ENCODE measurements at places on chromosomes 2 and 18.

- no peak for DNase-seq
Observed at GRCh38 chr2:14603676-14604075, 28.8 kb upstream of the LRATD1 start.

DNA sequence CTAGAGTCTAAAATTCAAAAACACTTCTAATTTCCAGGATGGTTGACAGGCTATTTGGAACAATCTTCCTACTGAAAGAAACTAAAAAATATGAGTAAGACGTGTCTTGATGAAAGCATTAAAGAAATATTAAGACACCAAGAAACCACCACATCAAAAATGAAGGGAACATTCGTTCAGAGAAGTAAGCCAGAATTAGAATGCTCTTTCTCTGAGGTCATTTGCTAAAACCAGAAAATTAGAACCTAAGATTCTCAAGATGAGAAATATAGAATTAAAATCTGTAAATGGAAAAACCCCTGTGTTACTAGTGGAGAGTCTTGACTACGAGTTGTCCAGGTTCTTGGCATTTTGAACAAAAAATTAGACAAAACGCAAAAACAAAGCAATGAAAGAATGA, 54.8 kb upstream of the YWHAQ start:
- DNase-seq: no peak

DNA sequence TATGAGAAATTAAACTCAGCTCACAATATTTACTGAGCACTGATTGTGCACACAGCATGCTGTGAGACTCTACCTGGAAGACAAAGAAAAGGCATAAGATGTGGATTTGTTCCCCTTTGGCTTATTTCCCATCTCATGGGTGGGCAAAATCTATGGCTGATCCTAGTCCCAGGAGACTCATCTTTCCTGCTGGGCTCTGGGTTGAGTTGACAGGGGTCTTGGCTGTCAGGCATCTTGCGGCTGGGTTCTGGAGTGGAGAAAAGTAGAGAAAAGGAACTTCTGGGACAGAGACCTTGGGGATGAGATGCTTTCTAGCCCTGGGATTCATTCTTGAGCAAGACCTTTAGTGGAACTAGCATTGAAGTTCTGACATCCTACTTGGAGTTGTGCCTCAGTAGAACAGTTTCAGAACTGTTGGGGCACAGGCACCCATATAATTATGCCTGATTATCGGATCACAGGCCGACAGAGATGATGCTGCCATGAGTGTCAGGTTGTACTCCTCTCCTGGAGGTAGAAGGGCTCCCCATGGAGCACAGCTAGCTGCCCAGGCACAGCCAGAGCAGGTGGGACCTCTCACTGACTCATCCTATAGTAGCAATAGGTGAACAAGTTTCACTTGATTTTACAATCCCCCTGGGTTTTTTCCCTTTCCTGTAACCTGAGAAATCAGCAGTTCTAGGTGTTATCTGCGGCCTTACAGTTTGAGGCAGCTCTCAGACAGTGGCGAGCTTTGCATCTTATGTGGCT, 260.9 kb downstream of the CYRIA start:
- DNase-seq: no peak

DNA sequence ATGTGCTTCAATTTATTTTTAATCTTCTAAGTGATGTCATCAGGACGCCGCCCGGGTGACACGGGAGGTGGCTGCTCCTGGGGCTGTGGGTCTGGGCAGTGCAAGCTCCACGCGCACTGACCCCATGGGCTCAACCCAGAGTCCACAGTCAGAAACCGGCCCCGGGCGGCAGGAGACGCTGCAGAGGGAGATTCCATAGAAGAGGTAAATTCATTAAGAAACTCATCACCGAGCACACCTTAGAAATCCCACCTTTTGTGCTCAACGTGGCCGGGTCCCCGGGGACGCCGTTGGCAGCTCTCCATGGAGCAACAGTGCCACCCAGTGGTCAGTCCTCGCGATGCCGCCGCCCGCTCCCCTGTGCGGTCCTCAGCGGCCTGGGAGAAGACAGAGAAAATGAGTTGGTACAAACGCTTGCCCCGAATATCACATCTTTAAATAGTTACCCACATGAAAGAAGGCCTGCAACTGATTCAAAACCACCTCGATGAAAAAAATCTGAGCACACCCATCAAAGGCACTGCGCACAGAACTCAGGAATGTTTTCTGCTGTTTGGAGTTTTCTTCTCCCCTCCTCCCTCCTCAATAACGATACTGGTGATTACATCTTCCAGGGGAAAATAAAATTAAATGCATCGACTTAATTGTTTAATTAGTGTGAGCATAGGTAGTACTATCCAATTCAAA, 92.6 kb downstream of the CMPK2 start:
- peak; percentile 82 for DNase-seq

- DNase-seq: no peak
Observed at GRCh38 chr18:23574611-23575308, 11.5 kb downstream of the NPC1 start.

GRCh38 chr18:3554091-3554601, 104.2 kb downstream of the TGIF1 start:
- peak; percentile 23 for DNase-seq

DNA sequence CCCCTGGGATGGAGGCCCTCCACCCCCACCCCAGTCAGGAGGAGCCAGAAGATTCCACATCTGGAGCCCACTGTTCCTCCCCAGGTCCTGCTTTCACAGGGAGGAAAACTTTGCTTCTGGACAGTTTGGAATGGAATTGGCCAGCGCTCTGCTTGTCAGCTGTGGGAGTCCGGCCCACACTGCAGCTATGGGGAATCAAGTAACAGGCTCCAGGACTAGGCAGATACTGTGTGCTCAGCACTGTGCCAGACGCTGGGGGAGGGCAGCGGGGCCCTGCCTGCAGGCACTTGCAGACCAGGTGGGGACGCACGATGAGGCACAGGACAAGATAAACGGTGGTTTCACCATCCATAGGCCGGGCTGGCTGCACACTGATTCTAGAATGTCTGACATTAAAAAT, 114.0 kb downstream of the STPG4 start:
- no peak for DNase-seq

- no peak for DNase-seq
Observed at GRCh38 chr2:231169488-231169887, 28.9 kb upstream of the ARMC9 start.

DNA sequence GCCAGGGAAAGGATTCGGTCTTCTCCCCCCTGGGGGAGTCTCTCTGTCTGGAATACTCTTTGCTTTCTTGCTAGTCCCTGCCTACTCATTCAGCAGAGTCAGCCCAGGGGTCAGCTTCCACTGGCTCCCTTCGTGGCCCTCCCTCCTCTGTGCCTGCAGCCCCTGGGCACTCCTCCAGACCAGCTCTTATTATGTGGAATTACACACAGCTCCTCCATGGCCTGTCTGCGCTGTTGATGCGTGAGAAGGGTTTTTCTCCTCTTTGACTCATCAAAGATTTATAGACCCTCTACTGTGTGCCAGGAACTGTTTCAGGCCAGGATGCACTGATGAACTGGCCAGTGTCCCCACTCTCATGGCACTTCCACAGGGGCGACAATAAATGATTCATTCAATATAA, 44.4 kb downstream of the ST8SIA5 start:
- DNase-seq: no peak

- no peak for DNase-seq
Observed at GRCh38 chr2:60371681-60372080, 181.8 kb downstream of the BCL11A start.
